ENCODE measurements at places on chromosomes 4 and X.

DNA sequence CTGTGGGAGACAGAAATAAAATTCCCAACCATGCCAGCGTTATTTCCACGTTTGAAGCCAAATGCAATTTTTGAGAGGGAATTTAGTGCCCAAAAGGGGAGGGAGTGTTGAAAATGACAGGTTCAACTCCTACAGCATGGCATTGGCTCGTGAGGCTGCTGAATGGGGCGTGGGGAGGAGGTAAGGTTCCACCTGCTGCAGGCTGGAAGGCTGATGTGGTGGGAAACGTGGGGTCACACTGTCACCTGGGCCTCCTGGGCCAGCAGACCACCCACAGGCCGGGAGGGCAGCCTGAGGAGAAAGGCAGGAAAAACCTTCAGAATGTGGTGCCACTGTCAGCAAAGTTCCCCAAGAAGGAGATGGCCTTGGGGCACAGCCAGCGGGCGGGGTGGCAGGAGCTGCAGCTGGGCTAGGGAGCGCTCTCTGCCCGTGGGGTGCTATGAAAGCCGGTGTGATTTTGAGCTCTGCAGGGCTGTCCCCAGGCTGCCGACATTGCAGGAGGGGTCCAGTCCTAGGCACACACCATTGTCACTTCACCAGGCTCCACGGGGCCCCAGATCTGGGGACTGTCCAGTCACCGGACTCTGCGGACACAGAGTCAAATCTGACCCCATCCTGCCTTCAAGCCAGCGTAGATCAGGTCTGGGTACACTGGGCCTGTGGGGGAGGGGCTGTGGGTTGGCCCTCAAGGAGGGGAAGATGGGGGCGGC, 19.6 kb downstream of the MSANTD1 start:
- no peak for DNase-seq

DNA sequence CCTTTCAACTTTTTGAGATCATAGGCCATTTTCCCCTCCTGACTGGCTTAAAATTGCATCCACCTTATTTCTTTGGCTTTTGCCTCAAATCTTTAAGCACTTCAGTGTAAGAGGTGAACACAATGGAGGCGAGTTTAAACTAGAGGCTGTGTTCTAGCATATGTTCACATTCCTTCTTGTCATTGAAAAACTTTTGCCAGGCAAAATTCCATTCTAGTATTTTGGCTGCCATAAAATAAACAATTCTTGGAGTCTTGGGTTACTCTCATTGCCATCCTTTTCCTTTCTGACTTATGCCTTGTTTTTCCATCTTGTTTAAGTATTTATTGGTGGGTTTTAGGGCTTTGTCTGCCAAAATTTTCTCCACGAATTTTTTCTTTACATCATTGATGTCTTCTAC, 137.3 kb upstream of the ANXA10 start:
- no peak for DNase-seq

- DNase-seq: no peak
Observed at GRCh38 chrX:13470685-13470977, 98.8 kb upstream of the EGFL6 start.

DNA sequence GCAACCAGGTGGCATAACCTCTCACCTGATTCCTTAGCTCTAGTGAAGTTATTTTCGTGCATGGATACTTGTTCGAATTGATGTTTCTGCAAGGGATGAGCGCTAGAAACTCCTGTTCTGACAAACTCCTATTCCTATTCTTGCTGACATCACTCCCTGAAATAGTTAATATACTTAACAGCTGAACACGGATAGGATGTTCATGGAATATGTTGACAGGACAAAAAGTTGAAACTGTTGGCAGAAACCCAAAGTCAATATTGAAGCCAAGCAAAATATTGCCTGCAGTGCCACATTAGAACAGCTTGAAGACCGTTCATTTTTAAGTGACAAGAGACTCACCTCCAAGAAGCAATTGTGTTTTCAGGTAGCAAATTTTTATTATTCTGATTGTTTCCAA, at the start of gene KLKB1:
TSS of gene KLKB1 (plus strand) at position 287 of the 400 bp plus-strand sequence. CDS start 689 bp downstream, outside the sequence.
- no peak for DNase-seq

GRCh38 chr4:141899103-141899502, 262.7 kb downstream of the IL15 start:
- DNase-seq: no peak

- DNase-seq: no peak
Observed at GRCh38 chrX:119573840-119574393, 446 bp upstream of the UBE2A start.

GRCh38 chrX:107669885-107670628, 41.7 kb downstream of the PRPS1 start:
- no peak for DNase-seq

DNA sequence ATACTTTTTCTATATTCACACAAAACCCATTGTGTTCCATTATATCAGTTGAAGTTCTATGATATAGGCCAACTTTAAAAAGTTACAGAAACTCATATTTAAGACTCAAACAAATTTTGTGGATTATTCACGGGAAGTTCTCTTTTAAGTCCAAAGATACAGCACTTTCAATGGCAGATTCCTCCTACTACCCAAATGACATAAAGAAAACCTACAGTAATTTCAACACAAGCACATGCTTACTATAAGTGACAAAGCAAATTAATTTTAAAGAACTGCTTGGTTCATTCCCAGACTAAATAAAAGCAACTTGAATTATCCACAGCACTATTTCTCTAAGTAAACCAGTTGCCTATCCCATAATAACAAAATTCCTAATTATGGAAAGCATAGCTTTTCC, 4.1 kb downstream of the PPA2 start:
- DNase-seq: no peak

- peak; percentile 64 for DNase-seq
Observed at GRCh38 chrX:2398064-2398656, 102.6 kb downstream of the DHRSX start.

DNA sequence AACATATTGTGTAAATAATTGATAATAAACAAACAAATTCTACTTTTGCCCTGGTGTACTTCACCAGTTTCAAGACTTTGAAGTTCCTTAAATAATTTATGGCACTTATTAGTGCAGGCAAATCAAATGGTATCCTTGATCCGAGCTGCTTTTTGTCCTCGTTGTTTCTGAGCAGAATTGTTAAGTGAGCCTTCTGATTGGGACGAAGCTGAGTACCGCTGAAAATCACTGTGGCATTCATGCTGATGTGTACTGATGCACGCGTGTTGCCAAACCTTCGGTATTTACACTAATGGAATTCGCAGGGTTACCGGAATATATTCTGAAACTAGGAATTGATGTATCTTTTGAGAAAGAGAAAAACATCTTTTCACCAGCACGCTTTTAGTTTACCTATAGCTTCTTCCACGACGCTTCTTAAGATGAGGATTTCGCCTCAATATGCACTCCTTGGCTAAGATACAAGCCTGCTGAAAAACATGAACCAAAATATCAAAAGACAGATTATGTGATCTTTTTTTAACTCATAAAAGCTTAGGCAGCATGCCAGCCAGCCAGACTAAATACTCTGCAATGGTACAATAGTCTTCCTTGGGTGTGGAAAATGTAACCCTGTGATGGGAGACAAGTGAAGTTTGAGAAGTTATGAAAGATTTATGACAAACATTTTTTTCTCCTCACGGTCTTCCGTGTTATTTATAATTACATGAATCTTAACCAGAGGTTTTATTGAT, 48.9 kb upstream of the TENM3 start:
- peak; percentile 5 for DNase-seq

DNA sequence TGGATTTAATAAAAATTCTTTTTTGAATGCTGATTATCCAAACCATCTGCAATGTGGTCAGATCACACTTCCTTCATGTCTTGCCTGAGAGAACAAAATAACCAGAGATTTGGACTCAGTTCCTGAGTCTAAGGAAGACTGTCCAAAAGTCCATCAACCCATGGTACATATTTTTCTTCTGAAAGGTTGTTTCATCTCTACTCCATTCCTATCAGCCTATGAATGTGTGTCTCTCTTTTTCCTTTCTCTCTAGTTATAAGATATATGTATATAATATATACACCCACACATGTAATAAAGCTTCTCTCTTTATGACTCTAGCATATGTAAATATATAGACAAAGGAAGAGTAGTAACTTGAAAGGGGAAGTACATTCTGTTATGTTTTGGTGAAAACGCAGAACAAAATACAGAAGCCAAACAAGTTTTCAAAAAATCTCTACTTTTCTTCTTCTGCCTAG, 226.9 kb downstream of the ARHGAP24 start:
- DNase-seq: no peak

- DNase-seq: peak; percentile 44
Observed at GRCh38 chr4:11765849-11766453, 337.3 kb upstream of the HS3ST1 start.

DNA sequence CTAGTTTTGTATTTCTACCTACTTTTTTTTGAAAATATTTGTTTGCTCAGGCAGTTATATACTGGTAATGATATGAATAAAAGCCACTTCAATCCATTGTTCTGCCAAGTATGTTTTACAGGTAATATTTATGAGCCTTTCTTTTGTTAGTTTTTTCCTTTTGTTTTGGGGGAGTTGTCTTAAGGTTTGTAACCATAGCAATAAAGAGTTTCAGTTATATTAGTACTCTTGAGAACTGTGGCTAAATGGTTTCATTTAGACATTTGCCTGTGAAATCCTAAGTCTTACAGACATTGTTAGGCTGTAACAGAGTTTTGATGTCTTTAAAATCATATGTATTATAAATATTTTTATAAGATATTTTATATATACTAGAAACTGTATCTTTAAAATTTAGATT, 150.1 kb downstream of the DIPK2B start:
- no peak for DNase-seq

DNA sequence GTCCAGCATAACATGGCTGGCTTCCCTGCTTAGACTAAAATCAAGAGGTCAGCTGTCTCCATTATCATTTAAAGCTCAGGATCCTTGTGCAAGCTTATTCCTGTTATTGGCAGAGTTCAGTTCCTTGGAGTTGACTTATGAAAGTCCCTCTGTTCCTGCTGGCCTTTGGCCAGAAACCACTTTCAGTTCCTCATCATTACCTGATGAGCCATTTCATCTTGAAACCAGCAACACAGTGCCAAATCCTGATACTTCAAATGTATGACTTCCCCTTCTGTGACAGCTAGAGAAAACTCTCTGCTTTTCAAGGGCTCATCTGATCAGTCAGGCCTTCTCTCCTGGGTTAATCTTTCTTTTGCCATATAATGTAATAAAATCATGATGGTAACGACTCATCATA, 110.6 kb upstream of the FSTL5 start:
- peak; percentile 2 for DNase-seq

- no peak for DNase-seq
Observed at GRCh38 chrX:69156638-69157037, 8.6 kb downstream of the PJA1 start.

DNA sequence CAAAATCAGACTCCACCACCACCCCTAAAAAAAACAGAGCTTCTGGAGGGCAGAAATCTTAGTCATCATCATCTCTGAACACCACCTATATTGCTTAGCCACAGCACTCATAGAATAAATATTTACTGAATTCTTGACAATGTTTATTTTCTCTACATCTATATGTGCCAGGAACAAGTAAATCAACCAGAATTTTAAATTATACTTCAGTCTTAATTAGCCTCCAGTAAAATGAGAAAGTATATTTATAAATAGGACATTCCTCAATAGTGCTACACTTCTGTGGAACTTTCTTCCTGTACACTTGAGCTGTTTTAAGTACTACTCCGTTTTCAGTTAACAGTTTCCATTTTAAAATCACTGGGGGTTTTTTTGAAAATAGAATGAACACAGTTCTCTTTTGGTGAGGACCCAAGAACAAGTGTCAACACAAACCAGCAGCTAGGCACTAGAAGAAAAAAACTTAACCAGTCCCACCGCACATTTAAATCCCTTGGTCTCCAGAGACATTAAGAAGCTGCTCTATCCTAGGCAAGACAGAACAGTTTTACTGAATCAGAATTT, 25.5 kb downstream of the SMIM14 start:
- no peak for DNase-seq

GRCh38 chrX:65658229-65658628, 9.2 kb upstream of the MSN start:
- DNase-seq: no peak

DNA sequence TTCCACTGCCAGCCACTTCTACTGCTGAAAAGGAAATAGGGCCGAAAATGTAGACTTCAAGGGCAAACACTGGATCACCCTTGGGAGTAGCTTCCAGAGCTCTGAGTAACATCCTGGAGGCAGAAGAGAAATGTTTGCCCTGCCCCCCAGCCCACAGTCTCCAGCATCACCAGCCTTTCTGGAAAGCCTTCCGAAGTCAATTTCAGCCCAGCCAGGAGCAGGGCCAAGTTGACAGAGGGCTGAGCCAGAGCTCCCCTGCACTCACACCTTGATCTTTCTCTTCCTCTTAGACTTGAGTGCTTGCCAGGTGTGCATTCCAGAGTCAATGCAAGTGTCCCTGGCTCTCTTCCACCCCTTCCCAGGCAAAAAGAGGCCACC, 35.2 kb downstream of the SLC25A5 start:
- peak; percentile 81 for DNase-seq

DNA sequence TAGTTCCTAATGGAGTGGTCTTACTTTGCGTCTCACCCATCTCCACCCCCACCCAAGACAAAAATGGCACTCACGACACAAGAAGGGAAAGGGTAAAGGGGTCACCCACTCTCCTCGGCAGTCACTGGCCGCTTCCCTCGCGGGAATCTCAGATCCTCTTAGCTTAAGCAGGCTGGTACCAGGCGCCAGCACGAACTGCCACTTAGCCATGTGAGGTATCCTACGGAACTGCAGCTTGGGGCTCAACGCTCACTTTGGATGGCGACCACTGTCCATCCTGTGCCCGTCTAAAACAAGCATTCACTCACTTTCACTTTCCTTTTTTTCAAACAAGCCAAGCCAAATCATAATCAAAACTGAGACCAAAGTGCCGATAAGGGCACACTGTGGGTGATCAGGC, 14.6 kb upstream of the MAGIX start:
- no peak for DNase-seq

GRCh38 chr4:8274765-8275547, 5.4 kb downstream of the HTRA3 start:
- no peak for DNase-seq

GRCh38 chrX:15616531-15616930, 15.8 kb upstream of the ACE2 start:
- no peak for DNase-seq

DNA sequence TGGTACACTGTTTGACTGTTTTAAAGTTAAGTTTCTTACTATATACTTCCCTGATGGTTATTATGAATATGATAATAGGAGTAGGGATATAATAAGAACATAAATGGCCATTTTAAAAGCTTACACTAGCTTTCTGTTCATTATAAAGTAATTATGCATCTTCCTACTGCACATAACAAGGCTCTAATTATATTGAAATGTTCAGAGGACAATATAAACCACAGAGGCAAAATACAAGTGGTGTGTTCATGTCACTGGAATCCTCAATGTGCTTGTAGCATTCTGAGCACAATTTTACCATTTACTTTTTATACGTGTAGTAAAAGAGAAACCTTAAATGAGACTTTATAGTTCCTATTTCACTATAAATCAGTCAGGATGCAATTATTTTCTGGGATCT, 268.3 kb downstream of the TMA16 start:
- DNase-seq: no peak

- DNase-seq: no peak
Observed at GRCh38 chrX:104335756-104336155, 81.0 kb upstream of the ESX1 start.

DNA sequence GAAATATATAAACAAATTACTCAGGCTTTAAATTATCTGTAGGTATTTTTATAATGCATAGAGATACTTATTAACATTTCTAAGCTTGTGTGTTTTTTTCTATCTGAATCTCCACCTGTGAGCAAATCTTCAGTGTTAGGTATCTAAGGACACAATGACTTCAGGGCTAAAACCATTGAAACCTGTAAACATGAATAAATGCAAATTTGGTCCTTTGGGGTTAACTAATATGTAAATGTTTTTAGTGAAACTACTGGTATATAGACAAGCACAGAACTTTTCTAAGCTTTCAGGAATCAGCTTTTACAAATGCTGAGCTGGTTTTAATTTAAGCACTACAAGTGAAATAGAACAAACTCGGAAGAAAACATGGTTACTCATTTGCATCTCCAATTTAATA, 147.9 kb downstream of the FBXO8 start:
- DNase-seq: no peak

Data from foreskin keratinocyte (primary cell).